Osteoblast (primary cell): ENCODE measurements at places on chromosomes 2 and 18. TPM values are rescaled to one million over a fixed set of nuclear protein-coding genes. Genes with fewer than 3 reads are reported as not detected.

The RFTN2 gene
- 14.5 and 18.6 TPM in 2 replicates for total RNA-seq

The REG1B gene
- total RNA-seq = not detected in 2 replicates

The ANKRD36 gene
- total RNA-seq = 27.9 and 35.9 TPM in 2 replicates

The NEU4 gene
- not detected in 2 replicates for total RNA-seq

The GNAL gene
- 0.59 and 0.72 TPM in 2 replicates for total RNA-seq

The GIGYF2 gene
- total RNA-seq = 57.2 and 60.7 TPM in 2 replicates

The TUBA4B gene
- not detected in 2 replicates for total RNA-seq

The STAT4 gene
- 11.5 and 16.6 TPM in 2 replicates for total RNA-seq

The ATP6V1B1 gene
- total RNA-seq = 0.88 and 2.5 TPM in 2 replicates

The TRABD2A gene
- total RNA-seq = 2.9 and 3.5 TPM in 2 replicates

The CNDP1 gene
- total RNA-seq = not detected in 2 replicates

The CRYBA2 gene
- not detected in 2 replicates for total RNA-seq

The CD8B2 gene
- not detected in 2 replicates for total RNA-seq

The VWA3B gene
- 0.59 TPM in 1 of 2 replicates, not detected in the other for total RNA-seq

The CRYGD gene
- not detected in 2 replicates for total RNA-seq

The POMC gene
- total RNA-seq = 0.59 and 2.2 TPM in 2 replicates

The CMPK2 gene
- 2.1 and 2.2 TPM in 2 replicates for total RNA-seq

The DES gene
- 0.72 and 1.2 TPM in 2 replicates for total RNA-seq

The EML6 gene
- 0.29 and 1.1 TPM in 2 replicates for total RNA-seq

The COX5B gene
- total RNA-seq = 214 and 243 TPM in 2 replicates

The SNORC gene
- total RNA-seq = 0.72 and 0.88 TPM in 2 replicates

The UNC80 gene
- total RNA-seq = not detected in 2 replicates

The SLC16A14 gene
- under 0.01 and 0.29 TPM in 2 replicates for total RNA-seq

The CRYGC gene
- total RNA-seq = not detected in 2 replicates

The KCNS3 gene
- total RNA-seq = 1.8 and 2.7 TPM in 2 replicates

The FAM124B gene
- not detected in 2 replicates for total RNA-seq

The GPR155 gene
- total RNA-seq = 3.5 and 4.3 TPM in 2 replicates

The ZNF521 gene
- total RNA-seq = 27.5 and 33.6 TPM in 2 replicates

The BOK gene
- total RNA-seq = 33.3 and 41.3 TPM in 2 replicates

The DYNAP gene
- total RNA-seq = not detected in 2 replicates

The NAT8 gene
- total RNA-seq = not detected in 2 replicates

The CD302 gene
- total RNA-seq = 14.5 and 18.9 TPM in 2 replicates
